Activated CD4-positive, alpha-beta T cell treated with anti-CD3 and anti-CD28 coated beads for 36 hours (primary cell): ENCODE measurements at places on chromosomes 12 and 14.

- no peak for DNase-seq
- peaks cover 4% of the 10 kb centered on the region for H3K4me1 ChIP-seq
- H3K27me3 ChIP-seq = peaks cover 11% of the 10 kb centered on the region
- no peak overlapping the region for H3K27ac ChIP-seq
- no peaks in the 10 kb centered on the region for H3K36me3 ChIP-seq
- H3K4me3 ChIP-seq = no peak overlapping the region
Observed at GRCh38 chr12:58419905-58420304, 478.5 kb downstream of the ATP23 start.

DNA sequence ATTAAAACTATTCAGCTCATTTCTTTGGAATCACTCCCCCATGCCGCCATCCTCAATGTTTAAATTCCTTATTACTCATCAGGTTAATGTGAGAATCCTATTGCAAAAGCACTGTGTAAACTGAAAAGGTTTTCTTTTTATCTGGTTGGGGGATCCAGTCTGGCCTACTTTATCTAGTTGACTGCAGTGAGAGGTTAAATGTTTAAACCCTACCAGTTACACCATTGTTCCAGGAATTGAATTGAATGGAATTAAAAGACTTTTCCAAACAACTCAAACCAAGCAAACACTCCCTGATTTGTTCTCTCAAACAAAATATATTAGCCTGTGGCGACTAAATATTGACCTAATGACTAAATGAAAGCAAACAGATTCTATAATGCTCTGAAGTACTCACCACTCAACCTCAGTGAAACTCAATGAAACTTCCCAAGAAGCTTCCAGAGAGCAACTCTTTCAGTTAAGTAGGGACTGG, 100.5 kb downstream of the VEZT start:
- no peak overlapping the region for H3K27ac ChIP-seq
- H3K36me3 ChIP-seq = no peaks in the 10 kb centered on the region
- H3K27me3 ChIP-seq = peaks cover 2% of the 10 kb centered on the region
- no peak for DNase-seq
- H3K4me1 ChIP-seq = no peaks in the 10 kb centered on the region
- H3K4me3 ChIP-seq = no peak overlapping the region

GRCh38 chr14:104320611-104321086, 182.3 kb downstream of the KIF26A start:
- H3K4me3 ChIP-seq = no peak overlapping the region
- H3K27ac ChIP-seq = no peak overlapping the region
- peaks cover 6% of the 10 kb centered on the region for H3K27me3 ChIP-seq
- no peak for DNase-seq

- no peaks in the 10 kb centered on the region for H3K36me3 ChIP-seq
- no peak overlapping the region for H3K27ac ChIP-seq
- no peaks in the 10 kb centered on the region for H3K4me1 ChIP-seq
- no peak overlapping the region for H3K4me3 ChIP-seq
Observed at GRCh38 chr14:51516706-51517395, 134.9 kb upstream of the FRMD6 start.

DNA sequence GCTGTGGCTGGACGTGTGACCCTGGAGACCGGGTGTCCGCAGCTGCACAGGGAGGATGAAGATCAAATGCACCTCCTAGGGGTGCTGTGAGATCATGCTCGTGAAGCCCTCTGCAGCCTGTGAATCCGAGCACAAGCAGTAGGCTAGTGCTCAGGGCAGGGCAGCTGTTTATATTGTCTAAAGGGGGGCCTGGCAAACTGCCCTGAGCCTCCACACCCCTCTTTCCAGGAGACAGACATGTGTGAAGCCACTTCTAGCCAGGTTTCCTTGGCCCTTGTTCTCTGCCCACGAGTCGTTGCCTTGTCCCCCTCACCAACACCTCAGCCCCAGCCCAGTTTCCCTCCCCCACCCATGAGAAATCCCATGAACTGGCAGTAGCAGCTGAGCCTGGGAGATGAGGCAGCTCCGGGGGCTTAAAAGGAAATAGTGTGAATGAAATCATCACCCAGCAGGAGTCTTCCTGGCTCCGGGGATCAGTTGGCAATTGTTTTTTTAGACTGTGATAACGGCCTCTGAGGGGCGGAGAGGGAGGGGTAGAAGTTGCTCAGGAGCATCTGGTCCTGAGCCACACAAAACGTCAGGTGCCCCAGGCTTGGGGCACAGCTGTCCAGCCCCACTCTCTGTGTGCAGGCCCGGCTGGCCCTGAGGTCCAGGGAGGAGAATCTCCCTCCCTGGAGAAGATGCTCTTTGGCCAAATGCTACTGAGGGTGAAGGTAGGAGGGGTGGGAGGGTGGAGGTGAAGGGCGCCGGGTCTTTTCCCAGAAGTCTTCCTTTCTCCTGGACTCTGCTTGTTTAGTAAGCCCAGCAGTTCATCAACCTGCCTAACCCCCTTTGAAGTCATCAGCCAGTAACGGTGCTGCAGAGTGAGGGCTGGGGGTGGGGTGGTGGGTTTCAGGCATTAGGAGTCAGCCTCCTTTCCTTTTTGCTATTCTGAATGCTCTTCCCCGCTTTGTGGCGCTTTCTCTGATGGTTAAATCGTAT, 4.0 kb downstream of the FGF6 start:
- DNase-seq = no peak
- H3K36me3 ChIP-seq = no peaks in the 10 kb centered on the region

- H3K36me3 ChIP-seq = no peaks in the 10 kb centered on the region
- H3K4me1 ChIP-seq = no peaks in the 10 kb centered on the region
- no peaks in the 10 kb centered on the region for H3K27me3 ChIP-seq
Observed at GRCh38 chr12:4046495-4046840, 173.3 kb upstream of the PARP11 start.

- no peak for DNase-seq
- H3K36me3 ChIP-seq = peaks cover 15% of the 10 kb centered on the region
- H3K4me1 ChIP-seq = peaks cover 60% of the 10 kb centered on the region
- H3K4me3 ChIP-seq = peak overlapping the region; percentile 91
Observed at GRCh38 chr14:54488318-54488645, 498 bp downstream of the GMFB start.

DNA sequence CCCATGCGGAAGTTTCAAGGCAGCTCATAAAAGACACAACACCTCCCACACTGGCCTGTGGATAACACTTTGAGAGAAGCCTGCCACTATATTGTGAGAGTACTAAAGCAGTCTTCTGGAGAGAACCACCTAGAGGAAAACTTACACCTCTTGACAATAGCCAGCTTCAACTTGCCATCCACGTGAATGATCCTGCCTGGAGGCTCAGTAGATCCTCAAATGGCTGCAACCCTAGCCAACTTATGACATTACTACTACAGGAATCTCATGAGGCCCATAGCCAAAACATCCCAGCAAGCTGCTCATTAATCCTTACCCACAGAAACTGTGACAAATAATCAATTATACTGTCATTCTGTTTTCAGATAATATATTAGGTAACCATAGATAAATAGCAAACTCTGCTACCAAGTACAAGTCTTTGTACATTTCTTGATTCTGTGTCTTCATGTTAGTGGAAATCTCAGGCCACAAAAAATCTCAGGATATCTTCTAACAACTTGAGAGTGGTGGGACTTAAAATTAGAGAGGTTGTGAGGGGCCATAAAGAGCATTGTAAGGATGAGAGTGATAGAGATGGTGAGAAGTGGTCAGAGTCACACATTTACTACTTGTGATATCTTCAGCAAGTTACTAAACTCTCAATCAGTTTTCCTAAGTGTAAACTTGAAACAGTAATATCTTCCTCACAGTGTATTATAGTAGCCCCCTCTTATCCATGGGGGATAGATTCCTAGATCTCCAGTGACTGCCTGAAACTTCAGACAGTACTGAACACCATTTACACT, 368.0 kb downstream of the C12orf50 start:
- H3K27ac ChIP-seq = no peak overlapping the region
- no peaks in the 10 kb centered on the region for H3K36me3 ChIP-seq
- no peaks in the 10 kb centered on the region for H3K27me3 ChIP-seq
- H3K4me3 ChIP-seq = no peak overlapping the region

DNA sequence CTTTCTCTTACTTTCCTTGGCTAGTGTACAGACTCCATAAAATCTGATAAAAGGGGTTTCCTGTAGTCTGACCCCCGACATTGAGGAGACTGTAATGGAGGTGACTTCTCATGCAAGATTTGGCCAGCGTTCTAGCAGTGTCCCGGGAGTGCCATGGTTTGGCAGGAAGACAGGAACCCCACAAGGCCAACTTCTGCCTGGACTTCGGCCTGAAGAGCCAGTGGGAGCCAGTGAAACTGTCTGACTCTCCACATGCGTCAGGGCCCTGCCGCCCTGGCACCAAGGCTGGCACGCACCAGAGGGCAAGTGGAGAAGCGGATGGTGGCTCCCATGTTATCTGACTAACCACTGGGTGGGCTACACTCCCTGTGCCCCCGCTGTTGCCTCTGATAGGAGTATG, 70.5 kb downstream of the TMEM260 start:
- H3K4me1 ChIP-seq = no peaks in the 10 kb centered on the region
- H3K4me3 ChIP-seq = no peak overlapping the region
- DNase-seq = no peak
- no peak overlapping the region for H3K27ac ChIP-seq

- no peaks in the 10 kb centered on the region for H3K36me3 ChIP-seq
- H3K27me3 ChIP-seq = no peaks in the 10 kb centered on the region
- H3K4me3 ChIP-seq = no peak overlapping the region
- H3K4me1 ChIP-seq = no peaks in the 10 kb centered on the region
Observed at GRCh38 chr14:81801921-81802320, 268.3 kb upstream of the SEL1L start.

DNA sequence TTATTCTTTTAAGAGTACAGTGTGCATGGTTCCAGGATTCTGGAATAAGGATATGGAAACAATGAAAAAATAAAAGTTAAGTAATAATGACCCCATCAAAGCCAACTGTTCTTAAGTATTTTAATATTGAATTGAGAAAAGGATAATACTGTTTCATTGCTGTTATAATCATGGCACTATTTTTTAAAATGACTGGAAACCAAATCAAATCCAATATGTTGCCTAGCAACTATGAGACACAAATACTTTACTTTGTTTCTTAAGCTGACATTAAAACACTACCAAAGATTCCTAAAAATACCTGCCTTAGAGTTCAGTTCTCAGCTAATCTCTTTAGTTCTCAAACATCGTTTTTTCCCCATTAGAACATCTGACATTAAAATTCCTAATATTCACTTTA, 66.4 kb upstream of the OTOGL start:
- H3K36me3 ChIP-seq = no peaks in the 10 kb centered on the region
- no peak overlapping the region for H3K4me3 ChIP-seq
- DNase-seq = no peak
- no peak overlapping the region for H3K27ac ChIP-seq
- H3K4me1 ChIP-seq = no peaks in the 10 kb centered on the region
